Activated effector memory CD4-positive, alpha-beta T cell treated with Interleukin-2 at 50 U/mL for 16 hours (primary cell): ENCODE measurements at places on chromosomes 12 and 14.

DNA sequence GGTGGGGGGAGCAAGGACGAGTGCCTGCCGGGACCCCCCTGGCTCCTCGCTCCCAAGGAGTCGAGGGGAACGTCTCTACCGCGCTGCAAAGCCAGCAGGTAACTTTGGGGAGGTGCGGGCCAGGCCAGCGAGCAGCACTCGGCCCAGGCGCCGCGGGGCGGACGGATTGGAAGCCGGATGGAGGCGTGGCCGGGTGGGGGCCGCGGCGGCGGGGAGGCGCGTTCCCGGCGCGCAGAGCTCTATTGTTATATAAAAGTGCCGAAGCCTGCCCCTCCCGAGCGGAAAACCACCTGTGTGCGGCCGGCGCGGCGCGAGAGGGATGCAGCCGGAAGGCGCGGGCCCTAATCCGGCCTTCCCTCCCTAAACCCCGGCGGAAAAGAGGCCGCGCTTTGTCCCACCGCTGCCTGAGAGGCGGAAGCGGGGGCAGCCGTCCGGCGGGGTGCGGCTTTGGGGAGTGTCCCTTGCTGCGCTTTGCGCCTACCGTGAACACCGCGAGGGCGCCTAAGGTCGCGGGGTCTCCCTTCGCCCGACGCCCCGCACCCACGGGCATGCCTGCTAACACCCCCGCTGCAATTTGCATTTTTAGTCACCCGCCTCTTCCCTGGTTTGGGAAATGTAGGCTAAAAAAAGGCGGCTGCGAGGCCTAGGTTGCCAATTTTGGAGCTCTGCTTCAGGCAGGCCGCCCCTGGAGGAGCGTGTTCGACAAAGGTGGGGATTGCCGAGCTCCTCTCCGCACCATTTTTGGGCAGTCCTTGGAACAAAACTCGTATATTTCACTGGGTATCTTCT is 1.7 kb upstream of the DUSP6 start:
- peak; percentile 56 for DNase-seq

DNA sequence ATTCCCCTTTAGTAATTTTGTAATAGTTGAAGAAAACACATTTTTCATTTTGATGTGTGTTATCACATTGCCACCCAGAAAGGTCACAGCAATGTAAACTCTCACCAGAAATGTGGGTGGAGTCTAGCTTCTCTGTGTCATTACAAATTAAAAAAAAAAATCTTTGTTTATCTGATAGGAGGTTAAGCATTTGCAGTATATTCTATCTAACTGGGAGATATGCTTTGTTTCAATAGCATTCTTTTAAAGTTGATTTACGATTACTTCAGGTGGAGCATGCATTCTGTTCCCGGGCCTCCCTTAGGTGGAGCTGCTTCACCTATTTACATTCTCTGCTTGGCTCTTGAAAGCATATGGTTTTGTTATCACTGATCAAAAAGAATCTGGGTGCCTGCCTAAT is 7.8 kb downstream of the ADIPOR2 start:
- no peak for DNase-seq

DNA sequence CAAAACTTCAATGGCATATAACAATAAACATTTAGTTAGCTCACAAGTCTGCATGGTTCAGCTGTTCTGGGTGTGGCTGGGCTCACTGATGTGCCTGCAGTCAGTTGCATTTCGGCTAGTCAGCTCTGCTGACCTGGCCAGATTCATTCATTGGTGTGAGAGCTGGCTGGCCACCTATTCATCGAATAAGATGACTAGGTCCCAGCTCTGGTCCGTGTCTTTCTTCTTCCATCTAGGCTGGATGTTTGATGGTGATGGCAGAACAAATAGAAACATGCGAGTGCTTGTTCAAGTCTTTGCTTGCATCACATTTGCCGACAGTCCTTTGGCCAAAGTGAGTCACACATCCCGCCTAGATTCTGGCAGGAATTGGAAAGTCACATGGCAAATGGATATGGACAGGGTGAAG is 203.3 kb upstream of the CRY1 start:
- no peak for DNase-seq

- no peak for DNase-seq
These were observed 17.4 kb downstream of the BICDL1 start for GRCh38 chr12:120006258-120006975.

DNA sequence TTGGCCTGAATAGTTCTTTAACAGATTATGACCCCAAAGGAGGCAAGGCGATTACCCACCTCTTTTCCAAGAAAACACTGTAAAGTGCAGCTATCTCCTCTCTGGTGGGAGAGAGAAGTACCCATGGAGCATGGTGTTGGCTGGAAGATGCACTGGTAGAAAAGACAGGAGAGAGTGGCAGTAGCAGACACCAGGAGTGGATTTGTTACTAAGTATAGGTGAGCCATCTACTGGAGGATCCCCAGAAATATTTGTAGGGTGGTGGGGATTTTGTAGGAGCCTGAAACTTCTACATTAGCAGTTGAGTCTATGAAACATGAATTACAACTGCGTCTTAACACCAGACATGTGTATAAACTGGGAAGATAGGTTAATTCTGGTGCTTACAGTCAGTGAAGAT is 148.0 kb downstream of the SLC38A4 start:
- no peak for DNase-seq
